ENCODE measurements at places on chromosomes 6 and 20. TPM values are rescaled to one million over a fixed set of nuclear protein-coding genes. Genes with fewer than 3 reads are reported as not detected.

Gene CFAP206
- 2.6 TPM for polyA plus RNA-seq

- no peak for DNase-seq
Measured at GRCh38 chr6:38695227-38695900, 7.6 kb downstream of the GLO1 start.

DNA sequence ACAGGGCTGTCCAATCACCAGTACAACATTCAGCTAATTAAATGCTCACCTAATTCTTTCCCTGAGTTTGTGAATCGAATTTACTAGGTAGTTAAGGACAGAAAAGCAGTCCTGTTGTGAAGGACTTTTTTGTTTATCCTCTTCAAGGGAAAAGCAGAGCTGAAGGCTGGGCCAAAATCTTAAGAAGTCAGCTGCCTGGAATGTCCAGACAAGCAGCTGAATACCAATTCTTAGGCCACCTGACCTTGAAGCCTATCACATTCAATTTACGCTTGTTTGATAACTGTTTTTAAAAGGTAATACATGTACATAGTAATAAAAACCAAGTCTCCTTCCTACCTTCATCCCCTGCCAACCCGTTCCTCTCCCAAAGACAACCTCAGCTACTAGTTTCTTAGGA, 56.4 kb downstream of the UQCC1 start:
- no peak for DNase-seq

Gene CD109
- 3.7 TPM for polyA plus RNA-seq

Gene BTBD9
- 4.2 TPM for polyA plus RNA-seq

Gene SPTLC3
- polyA plus RNA-seq: 7.1 TPM

Gene KCNB1
- 0.26 TPM for polyA plus RNA-seq

- no peak for DNase-seq
Measured at GRCh38 chr6:51531623-51532022, 555.8 kb downstream of the PKHD1 start.

DNA sequence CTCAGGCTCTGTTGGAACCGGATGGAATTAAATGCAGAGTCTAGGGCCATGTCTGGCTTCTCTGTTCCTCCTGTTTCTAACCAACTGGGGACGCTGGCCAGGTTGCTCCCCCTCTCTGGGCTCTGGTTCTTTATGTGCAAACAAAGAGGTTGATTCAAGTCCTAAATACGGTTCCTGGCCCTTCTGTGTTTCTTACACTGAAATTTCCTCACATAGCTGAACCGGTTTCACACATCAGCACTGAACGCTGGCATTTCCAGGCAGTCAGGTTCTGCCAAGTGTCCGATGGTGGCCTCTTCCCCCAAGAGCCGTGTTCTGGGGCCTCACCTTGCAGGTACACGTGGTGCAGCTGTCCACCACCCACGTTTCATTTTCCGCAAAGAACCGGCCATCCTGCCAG, 13.5 kb downstream of the THBS2 start:
- DNase-seq: no peak
